Stimulated activated CD8-positive, alpha-beta memory T cell treated with anti-CD3 and anti-CD28 coated beads, Interleukin-15, amount 100 ng/mL, for 1 hour (primary cell): ENCODE measurements at places on chromosomes 7 and 10.

- no peak for DNase-seq
These were observed 152.7 kb upstream of the NRP1 start for GRCh38 chr10:33487014-33487776.

- DNase-seq = no peak
These were observed 1.0 kb upstream of the CBLL1 start for GRCh38 chr7:107742678-107743566.

DNA sequence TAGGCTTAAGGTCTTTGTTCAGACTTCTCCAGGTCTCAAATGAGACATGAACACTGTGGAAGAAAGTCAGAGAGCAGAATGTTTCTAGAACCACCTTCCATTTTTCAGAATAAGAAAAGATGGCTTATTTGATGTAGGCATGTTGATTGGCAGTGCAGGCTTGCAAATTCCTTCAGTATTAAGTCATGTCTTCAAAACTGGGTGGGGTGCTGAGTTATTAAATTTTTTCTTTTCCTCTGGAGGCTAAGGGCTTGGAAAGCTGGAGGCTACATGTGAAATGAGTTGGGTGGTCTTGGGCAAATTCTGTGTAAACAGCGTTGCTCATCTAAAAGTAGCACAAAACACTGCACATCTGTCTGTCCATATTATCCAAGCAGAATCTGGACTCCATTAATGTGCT, 62.8 kb downstream of the PRTFDC1 start:
- no peak for DNase-seq

DNA sequence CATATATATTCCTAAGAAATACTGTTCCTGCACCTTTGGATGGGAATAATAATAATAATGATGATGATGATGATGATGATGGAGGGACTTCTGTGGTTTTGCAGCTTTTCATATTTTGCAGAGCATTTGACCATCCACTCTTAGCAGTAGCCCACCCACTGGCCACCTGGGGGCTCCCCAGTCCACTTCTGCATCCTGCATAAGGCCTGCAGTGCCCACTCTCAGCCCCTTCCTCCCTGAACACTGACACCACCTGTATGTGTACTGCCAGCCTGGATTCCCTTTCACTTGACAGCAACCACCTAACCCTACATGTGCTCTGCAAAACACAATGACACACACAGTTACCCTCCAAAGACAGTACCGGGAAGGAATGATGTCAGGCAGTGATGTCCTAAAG, 131.4 kb downstream of the ADAM12 start:
- no peak for DNase-seq

DNA sequence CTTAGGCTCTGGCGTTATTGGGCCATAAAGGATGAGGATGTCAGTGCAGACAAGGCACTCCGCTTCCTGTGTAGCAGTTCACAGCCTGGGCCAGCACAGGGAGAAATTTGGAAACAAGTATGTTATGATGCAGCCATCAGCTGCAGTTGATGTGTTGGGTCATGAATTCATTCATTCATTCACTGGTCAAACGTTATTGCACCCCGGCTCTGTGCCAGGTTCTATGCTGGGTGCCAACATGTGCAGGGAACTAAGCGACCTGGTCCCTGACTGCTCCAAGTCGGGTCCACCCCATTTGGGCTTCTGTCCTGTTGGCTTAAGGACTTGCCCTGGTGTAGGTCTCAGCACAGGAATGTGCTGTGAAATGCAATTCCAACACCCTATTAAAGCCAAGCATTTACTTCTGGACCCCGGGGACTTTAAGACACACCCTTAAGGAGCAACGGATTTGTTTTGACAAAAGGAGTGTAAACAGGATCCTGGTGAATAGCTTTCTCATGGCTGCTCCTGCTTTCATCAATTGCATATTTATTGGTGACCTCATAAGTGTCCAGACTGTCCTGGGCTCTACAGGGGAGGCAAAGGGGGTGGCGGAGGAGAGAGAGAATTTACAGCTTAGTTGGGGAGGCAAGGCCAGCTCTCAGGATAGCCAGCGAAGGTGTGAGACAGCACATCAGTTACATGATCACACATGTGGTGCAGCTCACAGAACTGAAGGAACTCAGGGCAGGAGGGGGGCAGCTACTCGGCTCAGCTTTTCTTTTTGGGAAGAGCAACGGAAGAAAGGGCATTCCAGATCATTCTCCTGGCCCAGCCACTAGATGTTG, 158.6 kb downstream of the GRK5 start:
- no peak for DNase-seq

- DNase-seq = no peak
These were observed 54.9 kb downstream of the LRGUK start for GRCh38 chr7:134182078-134182477.

DNA sequence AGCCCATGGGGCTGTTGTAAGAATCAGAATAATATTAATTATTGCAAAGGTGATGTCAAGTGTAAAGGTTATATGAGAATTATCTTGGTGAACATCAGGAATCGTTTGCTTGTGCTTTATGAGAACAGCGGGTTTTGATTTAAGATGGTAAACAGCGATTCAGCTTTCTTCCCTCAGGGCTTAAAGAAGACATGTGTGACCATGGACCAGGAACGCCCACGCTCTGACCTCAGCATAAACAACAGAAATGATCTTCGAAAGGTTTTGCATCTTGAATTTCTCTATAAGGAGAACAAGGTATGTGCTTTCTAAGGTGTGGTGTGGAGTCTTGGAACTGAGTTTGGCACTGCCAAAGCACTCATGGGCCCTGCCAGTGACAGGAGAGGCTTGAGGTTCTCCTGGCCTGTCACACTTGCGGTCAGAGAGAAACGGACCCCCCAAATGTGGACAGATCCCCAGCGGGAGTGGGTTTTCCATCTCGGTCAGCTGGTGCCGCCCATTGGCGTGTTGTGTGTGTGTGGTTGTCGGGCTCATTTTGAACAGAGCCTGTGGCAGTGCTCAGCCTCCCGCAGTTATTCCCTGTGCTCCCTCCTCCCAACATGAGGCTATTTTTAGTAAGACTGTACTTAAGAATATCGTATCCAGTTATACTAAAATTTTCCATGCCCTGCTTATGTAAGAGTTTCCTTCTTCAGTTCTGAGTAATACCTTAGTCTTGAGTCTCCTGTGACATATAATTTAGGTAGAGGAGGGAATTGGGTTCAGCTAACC, 7.2 kb downstream of the MINDY4 start:
- DNase-seq = no peak

DNA sequence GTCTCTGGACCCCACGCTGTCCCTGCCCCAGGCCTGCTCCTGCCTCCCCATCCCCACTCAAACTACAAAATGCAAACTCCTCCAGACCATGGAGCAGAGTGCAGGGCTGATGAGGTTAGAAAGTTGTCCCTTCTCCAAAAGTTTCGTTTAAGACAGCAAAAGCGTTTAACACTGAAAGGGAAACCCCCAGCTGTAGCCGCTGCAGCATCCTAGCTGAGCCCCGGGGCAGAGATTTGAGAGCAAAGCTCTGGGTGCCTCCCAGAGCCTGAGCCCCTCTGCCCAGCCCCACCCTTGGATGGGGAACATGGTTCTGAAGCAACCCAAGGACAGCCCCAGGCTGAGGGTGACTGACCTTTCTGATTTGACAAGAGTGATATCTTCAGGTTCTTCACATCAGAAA, 52.8 kb upstream of the ENO4 start:
- no peak for DNase-seq

GRCh38 chr7:46363688-46364087, 442.6 kb upstream of the IGFBP3 start:
- DNase-seq = no peak

DNA sequence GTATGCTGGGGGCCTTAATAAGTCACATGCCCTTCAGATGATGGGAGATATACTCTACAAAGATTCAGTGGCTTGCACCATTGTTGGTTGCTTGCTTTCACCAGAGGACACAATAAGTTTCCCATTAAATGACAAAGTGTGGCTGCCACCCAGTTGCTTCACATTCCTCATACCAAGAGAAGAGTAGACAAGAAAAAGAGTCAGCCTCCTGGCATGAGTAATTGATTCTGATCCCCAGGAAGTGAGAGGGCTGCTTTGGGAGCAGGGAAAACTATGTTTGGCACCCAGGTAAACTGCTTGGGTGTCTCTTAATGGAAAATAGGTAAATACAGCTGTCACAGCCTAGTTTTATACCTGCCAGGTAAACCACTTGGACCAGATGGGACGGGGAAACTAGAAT, 66.7 kb upstream of the IL6 start:
- DNase-seq = no peak

DNA sequence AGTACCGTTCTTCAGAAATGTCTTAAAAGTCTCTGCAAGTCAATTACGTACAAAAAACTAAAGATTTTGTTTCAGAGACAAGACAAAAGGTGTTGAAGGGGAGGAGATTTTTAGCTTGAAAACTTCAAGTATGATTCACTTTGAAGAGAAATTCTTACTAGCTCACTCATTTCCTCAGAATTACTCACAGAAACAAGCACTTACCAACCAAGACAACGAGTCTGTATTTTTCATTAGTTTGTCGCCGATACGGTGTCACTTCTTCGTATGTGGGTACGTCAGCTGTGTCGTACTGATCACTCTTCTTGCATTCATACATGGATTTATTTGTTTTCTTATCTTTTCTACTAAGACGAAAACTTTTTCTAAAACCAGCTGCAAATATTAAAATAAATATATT, 90.6 kb upstream of the ODAD2 start:
- no peak for DNase-seq

GRCh38 chr7:131555552-131556052, 826 bp downstream of the PODXL start:
- DNase-seq = no peak
